Stimulated activated CD4-positive, alpha-beta T cell treated with anti-CD3 and anti-CD28 coated beads, Interleukin-15, amount 100 ng/mL, for 48 hours (primary cell): ENCODE measurements at places on chromosomes 16 and 17.

GRCh38 chr17:14320734-14321475 lies 20.0 kb downstream of the HS3ST3B1 start:
- no peak for DNase-seq

DNA sequence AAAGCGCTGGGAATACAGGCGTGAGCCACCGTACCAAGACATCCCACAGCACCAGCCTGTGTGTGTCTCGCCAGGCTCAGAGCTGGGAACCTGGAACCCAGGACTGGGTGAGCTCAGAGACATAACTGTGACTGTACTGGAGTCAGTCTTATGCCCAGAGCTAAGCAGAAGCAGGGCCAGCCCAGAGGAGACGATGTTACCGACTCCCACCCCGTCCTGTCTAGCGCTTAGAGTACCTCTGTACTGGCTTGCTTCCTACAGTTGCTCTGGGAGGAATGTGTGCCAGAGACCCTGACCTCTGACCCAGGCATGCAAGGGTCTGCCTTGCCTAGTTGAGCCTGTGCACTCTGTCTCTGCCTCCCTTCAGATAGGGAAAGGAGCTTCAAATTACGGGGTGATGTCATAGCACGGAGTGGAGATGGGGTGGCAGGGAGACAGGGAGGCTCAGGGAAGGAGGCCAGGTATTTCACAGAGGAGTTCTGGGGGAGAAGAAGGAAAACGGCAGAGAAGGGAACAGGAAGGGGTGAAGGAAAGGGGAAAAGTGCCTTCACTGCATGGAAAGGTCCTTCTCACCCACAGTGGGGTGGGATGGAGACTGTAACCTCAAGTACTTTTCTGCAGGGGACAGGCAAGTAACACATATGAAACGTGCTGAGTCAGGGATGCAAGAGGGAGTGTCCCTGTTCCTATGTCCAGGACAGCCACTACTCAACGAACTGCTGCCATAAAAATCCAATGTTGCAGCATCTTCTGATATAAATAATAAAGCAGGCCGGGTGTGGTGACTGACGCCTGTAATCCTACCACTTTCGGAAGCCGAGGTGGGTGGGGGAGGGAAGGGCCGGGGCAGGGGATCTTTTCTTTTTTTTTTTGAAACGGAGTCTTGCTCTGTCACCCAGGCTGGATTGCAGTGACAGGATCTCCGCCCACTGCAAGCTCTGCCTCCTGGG lies 5.8 kb upstream of the ARMC5 start:
- no peak for DNase-seq

DNA sequence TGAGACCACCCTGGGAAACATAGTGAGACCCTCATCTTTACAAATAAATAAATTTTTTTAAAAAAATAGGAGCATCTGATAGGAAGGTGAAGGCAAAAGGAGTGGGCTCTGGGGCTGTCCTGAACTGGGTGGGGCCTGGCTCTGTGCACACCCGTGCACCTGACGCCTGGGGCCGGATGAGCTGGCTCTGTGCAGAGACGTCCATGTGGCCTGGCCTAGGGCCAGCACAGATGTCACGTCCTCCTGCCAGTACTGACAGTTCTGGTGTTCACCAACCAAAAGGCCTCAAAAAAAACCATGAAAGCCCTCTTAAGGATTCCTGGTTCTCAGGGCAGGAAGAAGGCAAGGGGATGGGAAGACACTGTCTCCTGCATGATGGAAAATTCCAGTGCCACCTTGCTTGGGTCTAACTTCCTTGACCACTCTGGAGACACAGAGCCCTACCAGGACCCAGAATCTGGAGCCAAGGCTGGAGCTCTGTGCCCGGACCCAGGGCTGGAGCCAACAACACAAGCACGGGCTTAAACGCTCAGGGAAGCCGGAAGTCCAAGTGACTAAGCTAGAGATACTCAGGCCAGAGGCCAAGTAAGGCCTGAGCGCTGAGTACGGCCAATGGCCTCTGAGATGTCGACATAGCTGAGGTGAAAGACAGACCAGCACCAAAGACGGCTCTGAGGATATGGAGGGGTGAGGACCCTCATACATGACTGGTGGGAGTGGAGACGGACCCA lies 32.9 kb downstream of the COPRS start:
- DNase-seq, result no peak

DNA sequence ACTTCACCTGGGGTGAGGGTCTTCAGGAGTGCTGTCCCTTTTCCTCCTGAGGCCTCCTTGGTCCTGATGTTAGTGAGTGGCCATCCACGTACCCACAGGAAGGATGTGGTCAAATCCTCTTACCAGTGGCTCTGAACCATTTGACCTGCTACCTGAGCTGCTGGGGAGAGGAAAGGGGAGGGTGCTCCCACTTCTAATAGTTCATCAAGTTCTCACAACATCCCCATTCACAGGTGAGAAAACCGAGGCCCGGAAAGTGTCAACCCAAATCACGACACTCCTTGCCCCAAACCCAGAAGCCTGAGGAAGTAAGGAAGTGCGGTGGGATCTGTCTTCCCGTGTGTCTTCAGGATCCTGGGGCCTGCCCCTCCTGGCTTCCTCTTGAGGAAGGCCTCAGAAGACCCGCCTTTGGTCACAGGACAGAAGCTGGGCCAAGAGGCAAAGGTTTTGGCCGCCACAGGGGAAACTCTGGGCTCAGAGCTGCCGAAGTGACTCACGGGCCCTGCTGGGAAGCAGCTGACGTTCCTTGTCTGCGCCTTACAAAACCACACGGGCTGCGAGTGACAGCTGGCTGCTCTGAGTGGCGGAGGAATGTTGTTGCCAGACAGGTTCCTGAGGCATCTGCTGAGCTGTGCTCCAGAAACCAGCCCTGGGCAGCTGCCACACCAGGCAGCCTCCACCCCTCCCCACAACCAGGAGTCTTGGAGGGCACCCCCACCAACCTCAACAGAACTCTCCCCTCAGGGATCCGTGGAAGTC lies 13.9 kb upstream of the KIFC3 start:
- peak; percentile 44 for DNase-seq

- DNase-seq, result no peak
These were observed 22.5 kb upstream of the NSMCE1 start for GRCh38 chr16:27291106-27291505.

DNA sequence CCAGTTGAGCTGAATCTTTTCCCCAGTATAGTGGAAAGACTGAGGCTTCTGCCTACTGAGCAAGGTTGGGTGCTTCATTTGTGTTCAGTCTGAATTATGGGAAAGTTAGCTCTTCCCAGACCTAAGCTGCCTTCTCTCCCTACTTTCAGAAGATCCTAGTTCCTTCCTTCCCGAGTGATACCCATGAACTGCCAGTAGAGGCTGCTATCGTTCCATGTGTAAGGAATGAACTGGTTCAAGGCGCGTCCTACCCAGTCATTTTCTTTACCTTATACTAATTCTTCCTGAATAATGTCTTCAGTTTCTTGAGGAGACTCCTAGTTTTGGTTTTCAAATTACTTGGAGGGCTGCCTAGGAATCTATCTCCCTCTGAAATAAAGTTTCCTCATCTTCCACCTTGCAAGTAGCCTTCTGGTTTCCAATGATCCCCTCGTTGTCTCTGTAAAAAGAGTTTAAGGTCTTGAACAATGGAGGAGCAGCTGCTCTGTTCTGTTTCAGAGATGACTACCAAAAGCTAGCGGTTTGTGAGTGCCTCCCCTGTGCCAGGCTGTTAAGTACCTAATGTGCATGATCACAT lies 934 bp upstream of the AOC2 start:
- no peak for DNase-seq

- DNase-seq, result peak; percentile 14
These were observed 35.5 kb upstream of the ZC3H18 start for GRCh38 chr16:88534638-88535190.

GRCh38 chr17:14596224-14596623 lies 295.3 kb downstream of the HS3ST3B1 start:
- no peak for DNase-seq

DNA sequence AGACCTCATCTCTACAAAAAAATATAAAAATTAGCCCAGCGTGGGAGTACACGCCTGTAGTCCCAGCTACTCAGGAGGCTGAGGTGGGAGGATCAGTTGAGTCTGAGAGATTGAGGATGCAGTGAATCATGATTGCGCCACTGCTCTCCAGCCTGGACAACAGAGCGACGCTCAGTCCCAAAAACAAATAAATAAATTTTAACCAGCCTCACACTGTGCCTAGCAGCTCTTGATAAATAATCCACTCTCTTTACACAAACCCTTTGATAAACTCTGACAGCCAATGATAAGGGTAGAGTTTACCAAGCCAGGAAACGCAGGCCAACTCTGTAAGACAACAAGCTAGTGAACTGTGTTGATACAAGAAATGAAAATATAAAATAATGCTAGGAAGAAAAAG lies 32.7 kb downstream of the LITAF start:
- no peak for DNase-seq

DNA sequence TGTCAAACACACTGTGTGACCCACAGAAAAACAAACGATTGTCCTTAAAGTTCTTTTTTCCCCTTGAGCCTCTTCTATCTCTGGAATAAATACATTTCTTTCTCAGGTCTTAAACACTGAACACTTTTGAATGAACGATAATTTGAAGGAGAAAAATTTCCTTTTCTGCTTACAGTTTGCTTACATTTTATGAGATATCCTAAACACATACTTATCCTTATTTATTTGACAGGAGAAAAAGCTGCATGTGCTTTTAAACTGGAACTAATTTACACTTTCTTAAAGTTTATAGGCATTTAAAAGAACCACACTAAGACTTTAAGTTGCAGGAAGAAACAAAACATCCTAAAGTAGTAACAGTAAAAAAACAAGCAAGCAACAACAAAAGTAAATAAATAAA lies 4.7 kb upstream of the IGF2BP1 start:
- no peak for DNase-seq

DNA sequence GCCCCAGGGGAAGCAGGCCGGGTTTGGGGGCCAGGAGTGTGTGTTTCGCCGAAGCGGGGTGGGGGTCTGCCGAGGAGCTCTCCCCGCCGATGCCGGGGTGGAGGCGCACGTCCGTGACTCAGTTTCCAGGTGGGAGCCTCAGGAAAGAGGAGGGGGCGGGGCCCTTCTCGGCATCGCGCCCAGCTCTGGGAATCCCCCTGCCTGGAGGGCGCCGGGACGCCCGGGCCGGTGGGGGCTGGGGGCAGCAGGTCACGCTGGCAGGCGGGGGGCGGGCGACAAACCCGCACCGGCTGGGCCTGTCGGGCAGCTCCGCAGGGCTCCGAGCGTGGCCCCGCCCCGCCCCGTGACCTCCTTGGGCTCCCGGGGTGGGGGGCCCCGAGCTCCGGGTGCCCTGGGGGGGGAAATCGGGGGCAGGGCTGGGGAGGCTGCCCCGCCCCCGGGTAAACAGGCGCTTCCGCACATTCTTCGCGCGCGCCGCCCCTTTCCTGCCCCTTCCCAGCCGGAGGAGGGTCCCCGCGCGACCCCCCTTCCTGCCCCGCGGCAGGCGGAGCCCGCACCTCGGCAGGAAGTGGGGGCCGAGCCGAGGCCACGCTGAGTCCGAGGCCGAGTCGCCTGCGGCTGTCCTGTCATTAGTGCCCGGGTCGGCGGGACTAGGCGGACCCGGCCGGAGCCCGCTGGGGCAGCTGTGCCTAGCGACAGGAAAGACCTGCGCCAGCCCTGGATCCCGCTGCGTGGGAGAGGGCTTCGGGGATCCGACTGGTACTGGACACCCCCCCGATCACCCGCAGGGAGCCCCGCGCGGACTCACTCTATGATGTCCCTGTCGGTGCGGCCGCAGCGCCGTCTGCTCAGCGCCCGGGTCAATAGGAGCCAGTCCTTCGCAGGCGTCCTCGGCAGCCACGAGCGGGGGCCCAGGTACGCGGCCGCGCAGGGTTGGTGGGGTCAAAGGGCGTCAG lies 9.3 kb downstream of the RIPOR1 start:
- no peak for DNase-seq

GRCh38 chr16:11016993-11017392 lies 72.6 kb downstream of the CLEC16A start:
- peak; percentile 34 for DNase-seq

- no peak for DNase-seq
These were observed 47.4 kb downstream of the TEKT5 start for GRCh38 chr16:10647264-10647720.

DNA sequence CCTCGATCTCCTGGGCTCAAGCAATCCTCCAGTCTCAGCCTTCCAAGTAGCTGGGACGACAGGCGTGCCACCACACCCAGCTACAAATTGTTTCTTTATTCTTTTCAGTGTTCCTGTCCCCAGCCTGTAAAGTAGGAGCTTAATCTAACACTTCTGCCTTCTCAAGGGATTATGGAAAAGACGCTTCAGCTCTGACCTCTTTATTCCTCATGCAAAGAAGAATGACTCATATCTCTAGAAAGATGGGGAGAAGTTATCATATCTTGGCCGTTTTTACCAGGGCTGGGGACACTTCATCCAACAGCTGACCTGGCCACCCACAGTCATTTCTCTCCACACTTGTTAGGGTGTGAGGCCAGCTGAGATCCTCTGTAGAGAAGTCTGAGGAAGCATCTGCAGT lies 172.6 kb downstream of the HAPSTR1 start:
- no peak for DNase-seq

DNA sequence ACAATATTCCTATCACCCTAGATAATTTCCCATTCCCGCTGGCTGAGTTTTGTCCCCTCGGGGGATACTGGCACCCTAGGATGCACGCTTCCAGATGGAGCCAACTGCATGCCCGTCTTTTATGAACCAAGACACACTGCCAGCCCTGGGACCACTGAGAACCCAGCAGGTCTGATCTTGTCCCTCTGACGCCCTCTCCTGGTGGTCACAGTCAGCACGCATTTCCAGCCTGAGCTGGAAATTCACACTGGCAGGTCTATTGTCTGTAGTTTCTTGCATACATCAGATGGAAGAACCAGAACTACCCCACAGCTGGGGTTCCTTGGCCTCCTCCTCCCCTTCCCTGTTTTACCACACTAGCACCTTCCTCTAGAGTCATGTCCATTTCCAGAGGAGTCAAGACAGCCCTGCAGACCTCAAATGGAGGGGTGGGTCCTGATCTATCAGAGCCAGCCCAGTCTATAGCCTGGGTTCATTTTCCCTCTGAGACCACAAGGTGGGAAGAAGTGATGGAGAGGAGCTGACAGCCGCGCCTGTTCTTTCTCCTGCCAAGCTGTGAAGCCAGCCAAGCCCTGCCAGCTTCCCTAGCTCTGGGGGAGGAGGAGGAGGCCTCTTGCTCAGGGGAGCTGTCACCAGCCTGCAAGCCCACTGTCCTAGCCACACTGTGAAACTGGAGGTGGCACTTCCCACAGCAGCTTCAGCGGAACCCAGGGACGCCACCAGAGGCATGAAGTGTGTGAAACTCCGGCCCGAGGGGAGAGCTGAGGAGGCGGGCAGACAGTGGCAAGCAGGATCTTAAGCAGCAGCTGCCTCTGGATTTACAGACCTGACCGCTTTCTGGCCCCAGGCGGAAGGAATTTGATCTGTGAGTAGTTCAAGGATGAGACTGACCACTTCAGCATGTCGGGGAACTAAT lies 29.3 kb downstream of the MXRA7 start:
- peak; percentile 38 for DNase-seq

DNA sequence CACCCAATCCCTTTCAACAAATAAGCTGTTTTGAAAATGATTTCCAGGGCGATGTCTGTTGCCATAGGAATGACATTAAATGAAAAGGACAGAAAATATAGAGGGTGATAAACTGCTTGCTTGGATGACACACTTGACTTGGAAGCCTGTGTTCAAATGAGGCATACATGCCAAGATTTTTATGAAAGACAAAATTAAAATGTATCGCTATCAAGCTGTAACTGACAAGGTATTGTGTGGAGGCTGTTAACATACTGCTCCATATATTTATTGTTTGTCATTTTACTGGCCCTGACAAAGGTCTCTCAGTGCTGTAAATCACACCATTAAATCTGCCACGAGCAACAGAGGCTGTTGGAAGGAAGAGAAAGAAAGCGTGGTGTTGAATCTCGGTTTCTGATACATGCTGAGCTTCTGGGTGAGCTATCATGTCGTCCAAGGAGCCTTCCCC lies 456.2 kb upstream of the SALL1 start:
- DNase-seq, result no peak
